T-helper 9 cell (primary cell): ENCODE measurements at places on chromosomes 12 and 14.

- DNase-seq = no peak
These were observed 960 bp downstream of the GPR162 start for GRCh38 chr12:6822426-6823135.

- no peak for DNase-seq
These were observed 15.3 kb downstream of the MAP3K12 start for GRCh38 chr12:53483979-53484377.

DNA sequence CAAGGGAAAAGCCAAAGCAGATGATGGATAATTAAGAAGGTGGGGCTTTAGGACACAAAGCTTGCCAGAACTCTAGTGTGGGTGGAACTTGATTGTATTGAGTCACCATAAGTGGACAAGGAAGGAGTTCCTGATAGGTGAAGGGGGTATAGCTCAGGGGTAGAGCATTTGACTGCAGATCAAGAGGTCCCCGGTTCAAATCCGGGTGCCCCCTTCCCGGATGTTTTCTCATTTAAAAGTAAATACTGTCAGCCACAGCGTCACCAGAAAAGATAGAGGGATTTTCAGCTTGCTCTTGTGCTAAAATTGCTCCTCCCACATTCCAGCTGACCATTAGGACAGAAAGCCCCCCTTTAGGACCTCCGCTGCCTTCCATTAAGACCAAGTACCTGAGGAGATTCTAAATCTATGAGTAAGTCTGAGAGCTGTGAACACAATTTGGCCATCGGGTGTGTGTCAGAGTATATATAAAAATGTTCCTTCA, 36.6 kb downstream of the DCAF4 start:
- DNase-seq = no peak

DNA sequence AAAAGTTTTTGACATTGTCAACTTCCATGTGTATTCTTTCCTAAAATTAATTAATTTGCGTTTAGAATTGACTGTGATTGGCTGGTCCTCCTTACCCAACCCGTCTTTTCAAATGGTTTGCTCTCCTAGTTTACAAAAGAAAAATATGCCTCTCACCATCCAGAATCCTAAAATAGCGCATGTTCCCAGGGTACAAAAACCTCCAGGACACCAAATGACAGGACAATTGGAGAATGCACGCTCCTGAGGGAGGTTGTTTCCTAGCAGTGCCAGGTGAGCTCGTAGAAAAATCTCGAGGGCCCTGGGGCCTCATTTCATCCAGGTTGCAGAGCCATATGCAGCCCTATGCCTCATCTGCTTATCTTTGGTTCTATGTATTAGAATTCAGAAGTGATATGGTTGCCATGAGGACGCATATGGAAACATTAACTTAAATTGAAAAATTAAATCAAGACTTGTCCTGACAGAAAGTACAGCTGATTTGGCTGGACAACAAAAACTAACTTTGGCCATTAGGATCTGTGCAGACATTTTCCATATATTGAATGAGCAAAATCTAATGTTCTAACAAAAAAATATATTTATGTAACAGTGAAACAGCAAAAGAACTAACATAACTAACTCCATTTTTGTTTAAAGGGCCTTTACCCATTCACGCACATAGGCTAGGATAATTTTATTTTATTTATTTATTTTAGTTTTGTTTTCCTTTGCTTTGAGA, 28.2 kb upstream of the EGLN3 start:
- no peak for DNase-seq
